A549 treated with GW870086 at 1 μM for 4 hours (cell line): ENCODE measurements at places on chromosomes 4 and X. TPM values are rescaled to one million over a fixed set of nuclear protein-coding genes. Genes with fewer than 3 reads are reported as not detected.

The SPATA4 gene
- total RNA-seq: 0.18 to 0.45 TPM (median 0.20 TPM) in 4 of 5 replicates, not detected in the other

The NRK gene
- not detected in 5 replicates for total RNA-seq

The AMBN gene
- not detected in 5 replicates for total RNA-seq

The DMRTC1 gene
- total RNA-seq: not detected in 5 replicates

The ODAPH gene
- not detected in 5 replicates for total RNA-seq

The SATL1 gene
- total RNA-seq: not detected in 5 replicates

The IBSP gene
- total RNA-seq: not detected in 5 replicates

The SLC10A4 gene
- 4.5 to 7.6 TPM (median 7.4 TPM) in 5 replicates for total RNA-seq

The GUCY1A1 gene
- 0.05 TPM in 1 of 5 replicates, not detected in the others for total RNA-seq

The TRPC5OS gene
- not detected in 5 replicates for total RNA-seq

The CTPS2 gene
- total RNA-seq: 8.9 to 11.5 TPM (median 10.8 TPM) in 5 replicates

The HS6ST2 gene
- total RNA-seq: 0.03 to 0.15 TPM (median 0.08 TPM) in 5 replicates

The MXRA5 gene
- total RNA-seq: not detected in 5 replicates

The ABCD1 gene
- total RNA-seq: 2.3 to 4.7 TPM (median 3.6 TPM) in 5 replicates

The NBDY gene
- total RNA-seq: 52.1 to 61.0 TPM (median 59.6 TPM) in 5 replicates

The GAGE2A gene
- not detected in 5 replicates for total RNA-seq

The IL2RG gene
- 0.15 to 0.49 TPM (median 0.23 TPM) in 5 replicates for total RNA-seq

The STBD1 gene
- total RNA-seq: 9.5 to 11.5 TPM (median 10.1 TPM) in 5 replicates

The NAP1L2 gene
- total RNA-seq: 0.88 to 1.3 TPM (median 0.93 TPM) in 5 replicates

The WWC2 gene
- 10.1 to 18.6 TPM (median 17.1 TPM) in 5 replicates for total RNA-seq

The APELA gene
- total RNA-seq: not detected in 5 replicates

The NKX6-1 gene
- total RNA-seq: 0.33 to 0.46 TPM (median 0.36 TPM) in 5 replicates

The CWH43 gene
- total RNA-seq: not detected in 5 replicates

The RAB33A gene
- total RNA-seq: 0.15 to 0.30 TPM (median 0.20 TPM) in 5 replicates

The CDX4 gene
- total RNA-seq: not detected in 5 replicates

The HERC6 gene
- total RNA-seq: 2.9 to 4.2 TPM (median 3.1 TPM) in 5 replicates

The G6PD gene
- 1,331 to 1,547 TPM (median 1,449 TPM) in 5 replicates for total RNA-seq

The ADAMTS3 gene
- not detected in 5 replicates for total RNA-seq

The SLC6A8 gene
- total RNA-seq: 11.3 to 13.3 TPM (median 11.9 TPM) in 5 replicates

The TMSB15A gene
- 0.47 to 0.85 TPM (median 0.80 TPM) in 5 replicates for total RNA-seq

The SLC49A3 gene
- 0.08 to 0.39 TPM (median 0.14 TPM) in 4 of 5 replicates, not detected in the other for total RNA-seq

The ZNF732 gene
- not detected in 5 replicates for total RNA-seq

The MAGEB17 gene
- not detected in 5 replicates for total RNA-seq

The NLRP2B gene
- total RNA-seq: not detected in 5 replicates

The ERCC6L gene
- total RNA-seq: 9.8 to 12.6 TPM (median 11.6 TPM) in 5 replicates

The TLR3 gene
- total RNA-seq: 0.34 to 0.48 TPM (median 0.40 TPM) in 5 replicates

The LDOC1 gene
- total RNA-seq: 77.1 to 95.4 TPM (median 92.9 TPM) in 5 replicates

The TEX11 gene
- total RNA-seq: not detected in 5 replicates

The DDIT4L gene
- 0.23 to 0.32 TPM (median 0.27 TPM) in 5 replicates for total RNA-seq

The PPARGC1A gene
- total RNA-seq: 0.02 to 0.28 TPM (median 0.05 TPM) in 5 replicates

The PNMA5 gene
- not detected in 5 replicates for total RNA-seq

The BEX3 gene
- 230 to 272 TPM (median 244 TPM) in 5 replicates for total RNA-seq

The MBTPS2 gene
- total RNA-seq: 17.7 to 26.0 TPM (median 24.7 TPM) in 5 replicates

The SOX3 gene
- 0.07 TPM in 1 of 5 replicates, not detected in the others for total RNA-seq

The SRPX gene
- total RNA-seq: 7.3 to 8.4 TPM (median 7.9 TPM) in 5 replicates

The TKTL2 gene
- not detected in 5 replicates for total RNA-seq

The CD40LG gene
- total RNA-seq: not detected in 5 replicates

The USP38 gene
- 7.7 to 10.5 TPM (median 8.9 TPM) in 5 replicates for total RNA-seq

The F11 gene
- total RNA-seq: not detected in 5 replicates

The ITM2A gene
- 0.21 TPM in 1 of 5 replicates, not detected in the others for total RNA-seq

The PPEF1 gene
- 1.1 to 2.0 TPM (median 1.7 TPM) in 5 replicates for total RNA-seq

The SCML2 gene
- total RNA-seq: 6.6 to 8.9 TPM (median 7.5 TPM) in 5 replicates

The GDPD2 gene
- total RNA-seq: 0.06 to 0.08 TPM in 2 of 5 replicates, not detected in the others
